ENCODE measurements at places on chromosomes 2 and 18.

GRCh38 chr2:8303322-8303832, 378.5 kb upstream of the ID2 start:
- no peak for DNase-seq

DNA sequence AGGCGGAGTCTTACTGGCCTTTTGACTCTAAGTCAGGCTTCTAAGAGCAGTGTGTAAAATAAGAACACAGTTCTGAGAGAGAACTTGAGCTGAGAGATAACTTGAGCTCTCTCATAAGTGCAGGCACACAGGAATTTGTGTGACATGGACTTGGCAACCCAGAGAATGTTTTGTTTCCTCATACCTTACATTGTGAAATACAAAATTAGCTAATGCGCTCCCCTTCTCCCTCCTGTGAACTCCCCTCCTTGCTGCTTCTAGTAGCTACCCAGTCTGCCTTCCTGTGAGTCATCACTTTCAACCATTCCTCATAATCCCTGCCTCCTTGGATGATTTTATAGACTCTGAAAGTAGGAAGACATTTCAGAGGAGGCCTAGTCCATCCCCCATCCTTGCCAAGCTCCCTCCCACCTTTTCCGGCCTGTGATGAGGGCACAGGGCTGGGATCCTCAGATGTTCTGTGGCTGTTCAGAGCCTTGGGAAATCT, 22.6 kb downstream of the FER1L5 start:
- DNase-seq = no peak

- DNase-seq = no peak
Observed at GRCh38 chr2:30269771-30270145, 38.4 kb downstream of the LBH start.

GRCh38 chr2:158687315-158687714, 107.8 kb upstream of the DAPL1 start:
- no peak for DNase-seq

- DNase-seq = no peak
Observed at GRCh38 chr2:6580982-6581381, 284.7 kb downstream of the CMPK2 start.

- no peak for DNase-seq
Observed at GRCh38 chr2:168457190-168457895, 1.3 kb downstream of the CERS6 start.
